ENCODE measurements at places on chromosomes 6 and 20.

GRCh38 chr6:43613721-43614395 lies 15.2 kb downstream of the GTPBP2 start:
- no peak for DNase-seq

DNA sequence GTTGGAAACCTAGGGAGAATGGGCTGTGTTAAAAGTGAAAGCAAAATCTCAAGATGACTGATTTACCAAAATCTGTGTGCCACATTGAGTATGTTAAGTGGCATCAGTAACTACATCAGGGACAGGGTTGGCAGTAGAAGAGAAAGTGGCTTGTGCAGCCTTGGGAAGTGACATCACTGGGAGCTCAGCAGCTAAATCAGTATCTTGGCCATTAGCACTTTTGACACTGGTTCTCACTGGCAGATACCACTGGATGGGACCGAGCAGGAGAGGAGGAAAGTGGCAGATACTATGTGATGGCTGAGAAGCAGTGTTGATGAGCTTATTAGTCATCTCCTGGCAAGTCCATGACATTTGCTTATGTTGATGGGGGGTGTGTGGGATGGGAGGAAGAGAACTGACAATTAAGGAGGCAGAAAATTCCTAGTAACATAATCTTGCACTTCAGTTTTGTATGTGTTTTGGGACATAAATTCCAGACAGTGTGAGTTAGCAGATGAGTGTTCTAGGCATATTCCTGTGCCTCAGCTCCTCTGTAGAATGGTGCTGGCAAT lies 322.2 kb downstream of the SOX4 start:
- no peak for DNase-seq

DNA sequence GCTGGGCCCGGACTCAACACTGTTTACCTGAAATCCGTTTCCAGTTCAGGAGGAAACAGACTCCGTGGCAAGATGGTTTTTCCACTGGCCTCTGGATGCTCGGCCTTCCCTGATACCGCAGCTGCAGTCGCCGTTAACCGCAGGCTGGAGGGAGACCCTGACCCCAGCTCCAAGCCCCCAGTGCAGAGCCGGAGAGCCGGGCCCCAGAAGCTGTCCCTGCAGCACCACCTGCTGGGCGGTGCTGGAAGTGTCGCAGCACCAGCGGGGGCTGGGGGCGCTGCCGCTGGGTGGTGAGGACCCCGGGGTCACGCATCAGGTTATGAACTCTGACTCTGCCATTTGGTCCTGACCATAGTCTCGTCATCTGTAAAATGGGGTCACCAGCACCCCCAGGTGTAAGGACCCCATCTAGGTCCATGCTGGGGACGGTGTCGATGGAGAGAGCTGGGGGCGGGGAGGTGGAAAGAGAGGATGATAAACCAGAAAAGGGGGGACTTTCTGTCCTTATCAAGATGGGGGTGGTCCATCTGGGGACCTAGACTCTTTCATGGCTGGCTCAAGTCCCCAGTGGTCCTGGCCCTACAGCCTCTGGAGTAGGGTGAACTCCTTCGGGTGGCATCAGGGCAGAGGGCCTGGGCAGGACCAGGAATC lies 20.8 kb upstream of the CHRNA4 start:
- DNase-seq: peak; percentile 9

DNA sequence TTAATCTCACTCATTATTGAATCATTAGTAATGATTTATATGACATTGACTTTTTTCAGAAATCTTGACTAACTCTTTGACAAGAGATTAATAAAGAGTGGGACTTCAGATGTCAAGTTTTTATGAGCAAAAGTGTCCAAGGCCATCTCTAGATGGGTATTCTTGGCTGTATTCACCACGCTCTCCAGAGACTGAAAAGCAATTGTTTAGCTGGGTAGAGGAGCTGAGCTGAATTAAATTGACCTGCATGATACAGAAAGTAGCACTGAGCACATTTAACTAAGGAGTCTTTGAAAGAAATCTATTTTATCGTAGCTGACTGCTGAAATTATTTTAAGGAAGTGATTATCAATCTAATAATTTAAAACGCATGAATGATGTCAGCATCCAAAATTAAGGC lies 89.4 kb downstream of the LINC00237 start:
- DNase-seq: no peak

DNA sequence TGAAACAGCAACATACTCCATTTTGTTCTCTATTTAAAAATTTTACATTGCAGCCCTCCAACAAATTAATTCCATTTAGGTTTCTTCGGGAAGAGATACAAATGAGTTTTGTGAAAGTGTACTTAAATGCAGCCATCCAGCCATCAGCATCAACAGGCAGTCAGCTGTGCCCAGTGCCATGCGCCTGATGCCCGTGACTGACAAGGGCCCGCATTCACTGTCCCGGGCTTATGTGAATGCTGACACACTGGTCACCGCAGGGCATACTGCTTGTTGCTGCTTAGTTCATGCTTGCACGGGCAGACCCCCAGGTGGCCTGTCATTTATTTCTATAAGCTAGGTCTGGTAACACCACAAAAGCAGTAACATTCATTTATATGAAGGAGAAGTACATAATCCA lies 224.9 kb upstream of the QKI start:
- DNase-seq: no peak

DNA sequence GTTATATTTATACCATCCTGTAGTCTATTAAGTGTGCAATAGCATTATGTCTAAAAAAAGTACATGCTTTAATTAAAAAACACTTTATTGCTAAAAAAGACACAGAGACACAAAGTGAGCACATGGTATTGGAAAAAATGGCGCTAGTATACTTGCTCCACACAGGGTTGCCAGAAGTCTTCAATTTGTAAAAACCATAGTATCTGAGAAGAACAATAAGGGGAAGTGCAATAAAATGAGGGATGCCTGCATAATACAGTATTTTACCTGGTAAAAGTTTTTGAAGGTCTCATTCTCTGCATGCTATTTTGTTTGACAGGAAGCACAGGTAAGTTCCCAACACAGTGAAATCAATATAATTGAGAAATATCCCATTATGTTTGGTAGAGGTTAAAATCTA lies 1.6 kb downstream of the NOX3 start:
- DNase-seq: no peak

DNA sequence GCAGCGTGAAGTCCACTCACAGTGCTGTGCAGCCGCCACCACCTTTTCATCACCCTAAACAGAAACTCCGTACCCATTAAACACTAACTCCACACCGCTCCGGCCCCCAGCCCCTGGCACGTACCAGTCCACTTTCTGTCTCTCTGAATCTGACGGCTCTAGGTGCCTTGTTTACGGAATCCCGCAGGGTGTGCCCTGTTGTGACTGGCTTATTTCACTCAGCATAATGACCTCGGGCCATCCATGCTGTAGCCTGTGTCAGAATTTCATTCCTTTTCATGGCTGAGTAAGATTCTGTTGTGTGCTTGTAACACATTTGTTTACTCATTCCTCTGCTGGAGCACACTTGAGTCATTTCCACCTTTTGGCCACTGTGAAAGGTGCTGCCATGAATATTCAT lies 18.0 kb downstream of the TCFL5 start:
- no peak for DNase-seq

DNA sequence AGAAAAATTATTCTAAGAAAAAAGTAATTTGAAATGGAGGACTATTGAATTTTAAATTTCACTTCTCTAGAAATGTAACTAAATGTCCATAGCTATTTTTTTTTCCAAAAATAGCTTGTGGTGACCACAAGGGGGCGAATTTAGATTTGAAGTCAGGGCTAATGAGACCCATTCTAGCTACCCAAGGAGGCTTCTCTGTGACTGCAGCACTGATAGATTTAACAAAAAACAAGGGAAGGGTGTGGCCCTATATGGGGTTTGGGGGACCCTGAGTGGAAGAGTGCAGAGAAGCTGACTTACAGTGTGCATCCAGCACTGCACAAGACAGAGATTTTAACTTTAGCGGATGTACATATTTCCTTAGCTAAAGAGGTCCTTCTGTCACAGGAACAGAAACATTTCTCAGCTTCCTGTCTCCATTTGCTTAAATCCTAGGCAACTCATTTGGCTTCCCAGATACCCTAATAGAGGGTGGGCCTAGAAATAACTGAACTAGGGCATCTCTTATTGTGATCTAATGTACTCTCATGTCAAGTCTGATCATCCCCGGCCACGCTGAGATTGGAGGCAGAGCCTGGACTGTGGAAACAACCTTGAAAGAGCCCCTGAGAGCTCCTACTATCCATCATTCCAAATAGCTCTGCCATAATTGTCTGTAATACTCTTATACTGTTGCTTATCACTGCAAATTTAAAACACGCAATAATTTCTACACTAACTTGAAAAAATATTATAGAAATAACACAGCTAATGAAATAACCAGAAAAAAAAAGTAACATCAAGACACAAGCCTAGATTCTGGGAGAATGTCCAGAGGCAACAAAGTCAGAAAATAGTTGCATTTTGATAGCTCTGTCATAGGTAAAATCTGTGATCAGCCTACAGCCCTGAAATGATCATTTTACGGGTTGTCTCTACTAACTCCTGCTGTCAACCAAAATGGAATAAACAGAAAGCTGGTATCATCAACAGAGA lies 93.6 kb downstream of the SNAP91 start:
- DNase-seq: no peak

GRCh38 chr6:146950351-146950835 lies 253.8 kb upstream of the STXBP5 start:
- DNase-seq: no peak

- no peak for DNase-seq
Measured at GRCh38 chr6:135586844-135587243, 89.3 kb upstream of the AHI1 start.

DNA sequence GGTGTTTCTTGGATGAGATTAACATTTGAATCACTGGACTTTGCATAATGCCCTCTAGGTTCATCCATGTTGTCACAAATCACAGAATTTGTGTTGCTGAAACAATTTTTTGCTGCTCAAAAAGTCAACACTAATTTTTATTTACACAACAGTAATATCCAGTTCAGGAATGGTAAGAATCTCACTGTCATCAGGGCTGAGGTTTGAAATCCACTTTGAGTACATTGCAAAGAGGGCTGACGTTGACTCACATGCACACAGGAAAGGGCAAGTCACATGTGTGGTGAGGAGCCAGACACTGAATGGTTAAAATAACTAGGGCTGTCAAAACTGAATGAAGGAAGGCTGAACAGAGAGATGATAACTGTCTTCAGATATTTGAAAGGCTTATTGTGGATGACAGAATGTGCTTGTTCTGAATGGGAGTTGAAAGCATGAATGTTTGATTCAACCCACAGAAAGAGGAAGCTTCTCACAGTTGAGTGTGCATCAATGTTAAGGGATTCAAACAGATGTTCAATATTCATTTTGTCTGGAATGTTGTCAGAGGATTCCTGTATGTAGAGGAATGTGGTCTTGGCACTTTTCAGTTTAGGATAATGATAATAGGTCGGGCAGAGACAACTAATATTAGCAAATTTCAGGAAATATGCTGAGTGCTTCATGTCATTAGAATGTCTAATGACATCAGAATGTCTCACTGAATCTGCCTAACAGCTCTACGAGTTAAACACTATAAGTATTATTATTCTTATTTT lies 3.6 kb upstream of the ADGRG6 start:
- no peak for DNase-seq

- DNase-seq: no peak
Measured at GRCh38 chr20:542777-543368, 717 bp downstream of the CSNK2A1 start.

GRCh38 chr6:85678026-85678601 lies 35.4 kb upstream of the SYNCRIP start:
- no peak for DNase-seq

DNA sequence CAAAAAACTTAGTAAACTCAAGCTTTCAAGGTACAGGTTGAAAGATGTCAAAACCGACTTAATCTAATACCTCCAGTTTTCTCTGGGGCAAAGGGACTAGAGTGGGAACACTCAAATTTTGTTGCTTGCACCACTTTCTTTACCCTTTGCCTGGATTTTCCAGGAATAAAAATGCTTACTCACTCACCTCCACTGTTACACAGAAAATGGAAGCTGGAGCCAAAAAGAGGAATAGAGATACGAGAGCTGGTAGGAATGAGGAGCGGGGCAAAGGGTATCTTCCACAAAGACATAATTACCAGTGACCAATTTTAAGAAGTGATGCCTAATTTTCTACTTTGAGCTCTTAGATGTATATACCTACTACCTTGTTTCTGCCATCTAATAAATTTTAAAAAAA lies 79.5 kb upstream of the TULP1 start:
- no peak for DNase-seq

Measured in activated CD4-positive, CD25-positive, alpha-beta regulatory T cell (primary cell).